ENCODE measurements at places on chromosomes 6 and 20. TPM values are rescaled to one million over a fixed set of nuclear protein-coding genes. Genes with fewer than 3 reads are reported as not detected.

- no peaks in the 10 kb centered on the region for H3K27me3 ChIP-seq
- no peak overlapping the region for H3K27ac ChIP-seq
- H3K36me3 ChIP-seq = no peaks in the 10 kb centered on the region
Observed at GRCh38 chr6:147855803-147856482, 347.5 kb downstream of the SAMD5 start.

DNA sequence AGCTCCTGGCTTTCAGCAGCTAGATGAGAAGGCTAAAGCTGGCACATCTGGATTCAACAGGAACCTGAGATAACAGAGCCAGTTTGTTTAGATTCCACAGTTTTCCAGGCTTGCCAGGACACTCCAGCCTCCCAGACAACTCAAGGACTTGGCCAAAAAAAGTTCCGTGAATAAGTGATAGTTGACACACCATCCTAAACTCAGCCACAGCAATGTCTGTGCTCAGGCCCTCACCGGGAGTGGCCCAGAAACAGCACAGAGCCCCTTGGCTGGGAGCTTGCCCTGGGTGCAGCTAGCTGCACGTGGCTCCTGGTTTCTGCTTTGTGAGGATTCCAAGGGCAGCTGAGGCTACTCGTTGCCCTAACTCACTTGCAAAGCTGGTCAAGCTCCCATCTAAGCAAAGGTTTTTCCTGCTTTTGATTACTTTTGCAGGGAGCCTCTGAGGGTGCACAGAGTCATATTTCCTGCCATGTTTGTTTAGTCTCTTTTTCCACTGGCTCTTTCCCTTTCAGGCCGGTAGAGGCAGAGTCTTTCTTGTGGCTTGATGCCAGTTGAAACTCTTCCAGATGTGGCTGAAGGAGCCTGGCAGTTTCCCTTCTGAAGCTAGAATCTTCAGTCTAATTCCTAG, 118.3 kb upstream of the ECI2 start:
- no peaks in the 10 kb centered on the region for H3K27me3 ChIP-seq
- no peaks in the 10 kb centered on the region for H3K4me1 ChIP-seq
- DNase-seq = no peak
- no peak overlapping the region for H3K27ac ChIP-seq

CRISP3 gene
- not detected for polyA plus RNA-seq

GRCh38 chr6:89198235-89198634, 18.9 kb downstream of the GABRR1 start:
- no peaks in the 10 kb centered on the region for H3K4me1 ChIP-seq
- H3K36me3 ChIP-seq = no peaks in the 10 kb centered on the region
- no peak for DNase-seq
- no peak overlapping the region for H3K27ac ChIP-seq

DNA sequence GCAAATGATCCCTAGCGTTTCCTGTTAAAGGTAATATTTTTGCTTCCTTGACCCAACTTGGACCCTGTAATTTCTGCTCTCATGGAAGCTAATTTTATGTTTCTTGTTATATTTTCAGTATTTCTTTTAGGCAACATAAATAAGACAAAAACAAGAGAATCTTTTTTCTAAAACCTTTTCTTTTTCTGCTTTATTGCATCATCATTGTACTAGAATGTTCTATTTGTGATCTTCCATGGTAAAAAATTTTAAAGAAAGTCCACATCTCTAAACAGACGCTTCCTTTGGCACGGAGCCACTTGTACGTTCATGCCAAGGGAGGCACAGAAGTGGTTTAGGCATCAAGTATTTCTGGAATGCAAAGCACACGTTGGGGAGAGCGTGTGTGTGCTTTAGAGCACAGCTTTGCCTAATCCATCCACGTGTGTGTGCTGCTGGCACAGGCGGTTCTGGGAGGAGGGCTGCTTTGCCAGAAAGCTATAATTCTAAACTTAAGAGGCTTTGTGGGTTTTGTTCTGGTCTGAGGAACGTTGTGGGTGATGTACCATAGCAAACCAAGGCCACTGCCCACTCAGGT, 98.3 kb downstream of the SASH1 start:
- H3K36me3 ChIP-seq = no peaks in the 10 kb centered on the region
- H3K27ac ChIP-seq = no peak overlapping the region
- DNase-seq = no peak
- H3K4me3 ChIP-seq = no peak overlapping the region
- peaks cover 8% of the 10 kb centered on the region for H3K27me3 ChIP-seq

ZNF337 gene
- 16.2 TPM for polyA plus RNA-seq

GRCh38 chr6:94462231-94462630, 1042.9 kb upstream of the EPHA7 start:
- H3K27ac ChIP-seq = no peak overlapping the region
- no peak overlapping the region for H3K4me3 ChIP-seq
- DNase-seq = no peak
- no peaks in the 10 kb centered on the region for H3K36me3 ChIP-seq
- no peaks in the 10 kb centered on the region for H3K27me3 ChIP-seq

DNA sequence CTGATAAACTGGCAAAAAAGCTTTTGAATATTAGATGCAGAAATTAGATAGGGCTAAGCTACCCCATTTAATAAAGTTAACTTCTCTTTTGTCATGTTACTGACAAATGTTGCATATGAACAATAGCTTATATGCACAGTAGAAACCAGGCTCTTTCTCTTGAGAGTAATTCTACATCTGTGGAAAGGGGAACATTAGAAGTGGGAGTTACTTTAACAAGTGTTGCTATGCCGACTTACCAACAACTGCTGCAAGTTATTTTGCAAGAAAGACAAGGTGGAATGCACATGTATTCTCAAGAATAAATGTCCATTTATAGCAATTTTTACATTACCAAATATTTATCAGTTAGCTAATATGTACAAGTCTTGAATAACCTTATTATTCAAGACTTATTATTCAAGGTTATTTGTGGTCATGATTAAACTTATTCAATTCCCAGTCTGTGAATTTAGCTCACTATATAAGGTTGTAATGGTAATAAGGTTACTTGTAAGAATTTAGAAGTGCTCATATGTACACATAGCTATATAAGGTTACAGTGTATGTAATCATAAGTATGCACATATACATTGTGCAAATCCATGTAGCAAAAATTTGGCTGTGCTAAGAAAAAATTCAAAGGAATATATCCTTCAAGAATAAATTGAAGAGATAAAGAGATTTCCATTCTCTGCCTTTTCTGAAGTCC, 38.3 kb downstream of the ADGRG6 start:
- H3K36me3 ChIP-seq = no peaks in the 10 kb centered on the region
- no peak for DNase-seq
- no peaks in the 10 kb centered on the region for H3K27me3 ChIP-seq

- H3K27ac ChIP-seq = no peak overlapping the region
- H3K27me3 ChIP-seq = no peaks in the 10 kb centered on the region
- H3K4me1 ChIP-seq = no peaks in the 10 kb centered on the region
- H3K4me3 ChIP-seq = no peak overlapping the region
- DNase-seq = no peak
Observed at GRCh38 chr20:10761232-10761631, 87.4 kb upstream of the JAG1 start.

DNA sequence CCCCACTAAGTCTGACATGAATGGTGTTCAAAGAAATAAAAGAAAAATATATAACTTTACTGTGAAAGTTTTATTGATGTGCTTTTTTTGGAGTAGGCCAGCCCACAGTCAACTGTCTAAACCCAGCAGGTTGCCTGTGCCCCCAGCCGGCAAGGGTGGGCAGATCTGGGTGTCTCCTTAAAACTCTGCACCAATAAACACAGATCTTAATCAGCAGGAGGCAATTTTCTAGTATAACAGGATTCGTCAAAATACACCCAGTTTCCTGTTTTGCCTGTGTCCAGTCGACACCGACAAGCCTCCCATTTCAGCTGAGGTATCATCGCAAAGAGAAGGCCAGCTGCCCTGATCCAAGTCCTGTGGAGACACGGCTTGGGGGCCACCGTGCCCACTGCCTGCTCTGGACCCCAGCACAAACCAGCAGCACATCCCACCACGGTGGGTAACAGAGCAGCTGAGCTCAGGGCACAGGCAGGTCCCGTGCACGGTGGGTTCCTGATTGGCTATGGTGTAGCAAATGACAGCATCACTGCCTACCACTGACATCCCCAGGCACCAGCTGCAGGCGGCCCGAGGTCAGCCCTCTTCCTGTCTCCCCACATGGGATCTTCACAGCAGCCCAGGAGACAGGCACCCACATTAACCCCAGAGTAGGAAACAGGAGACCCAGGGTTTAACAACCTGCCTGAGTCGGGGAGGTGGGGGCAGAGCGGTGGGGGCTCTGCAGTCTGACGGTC, 15.7 kb downstream of the BMP7 start:
- H3K27ac ChIP-seq = no peak overlapping the region
- no peaks in the 10 kb centered on the region for H3K4me1 ChIP-seq
- H3K4me3 ChIP-seq = no peak overlapping the region

DNA sequence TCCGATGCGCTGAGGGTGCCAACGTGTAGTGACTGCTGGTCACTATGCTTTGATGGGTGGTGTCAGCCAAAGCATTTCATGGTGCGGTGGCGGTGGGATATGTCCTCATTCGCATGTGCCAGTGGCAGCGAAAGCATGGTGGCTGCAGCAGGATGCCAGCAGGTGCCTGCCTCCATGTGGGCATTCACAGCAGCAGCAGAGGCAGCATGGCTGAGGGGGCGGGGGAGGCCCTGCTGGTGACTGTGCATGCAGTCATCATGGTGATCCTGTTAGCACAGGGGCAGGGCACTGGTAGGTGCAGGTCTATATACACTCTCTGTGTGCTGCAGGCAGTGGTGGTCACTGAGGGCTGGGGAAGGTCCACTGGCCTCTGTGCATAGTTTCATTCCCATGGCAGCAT, 22.0 kb downstream of the FIG4 start:
- no peak overlapping the region for H3K4me3 ChIP-seq
- DNase-seq = no peak
- no peaks in the 10 kb centered on the region for H3K27me3 ChIP-seq

TUBB2B gene
- 14.7 TPM for polyA plus RNA-seq

DNA sequence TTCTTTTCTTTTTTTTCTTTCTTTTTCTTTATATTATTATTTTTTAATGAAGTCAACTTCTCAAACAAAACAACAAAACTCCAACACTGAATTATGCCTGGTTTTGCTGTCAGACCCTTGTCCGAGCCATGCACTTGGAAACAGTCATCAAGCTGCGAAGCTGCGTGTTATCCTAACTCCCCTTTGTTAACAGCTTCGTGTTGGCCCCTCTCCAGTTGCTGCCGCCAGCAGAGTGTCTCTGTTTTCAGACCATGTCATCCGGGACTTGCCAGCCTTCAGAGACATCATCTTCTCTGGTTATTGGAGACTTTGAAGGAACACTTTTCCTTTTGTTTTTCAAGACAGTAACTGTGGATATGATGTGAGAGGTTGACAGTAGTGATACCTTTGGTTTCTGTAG, 83.1 kb downstream of the TRMT11 start:
- no peaks in the 10 kb centered on the region for H3K36me3 ChIP-seq
- H3K4me3 ChIP-seq = no peak overlapping the region
- no peak for DNase-seq

SMLR1 gene
- polyA plus RNA-seq = not detected

DNA sequence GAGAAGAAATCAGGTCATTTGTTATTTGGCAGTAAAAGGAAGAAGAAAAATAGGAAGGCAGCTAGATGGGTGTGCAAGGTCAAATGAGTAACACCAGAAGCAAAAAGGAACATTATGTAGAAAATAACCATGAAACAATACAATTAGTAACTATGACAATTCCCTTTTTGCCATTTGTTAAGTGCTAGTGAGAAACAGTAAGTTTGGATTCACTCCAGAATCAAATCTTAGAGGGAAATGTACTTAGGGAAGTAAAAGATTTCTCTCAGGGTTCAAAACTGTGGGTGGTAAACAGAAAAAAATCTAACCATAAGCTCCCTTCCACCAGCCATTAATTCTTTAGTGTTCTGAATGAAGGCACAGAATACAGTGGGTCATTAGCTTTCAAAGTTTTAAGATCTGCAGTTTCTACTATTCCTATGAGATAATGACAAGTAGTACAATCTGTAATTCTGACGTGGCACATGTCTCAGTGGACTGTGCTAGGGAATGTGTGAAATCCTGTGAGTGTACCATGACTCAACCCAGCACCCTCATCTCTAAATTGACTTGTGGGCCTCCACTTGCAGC, 17.1 kb downstream of the REPS1 start:
- no peaks in the 10 kb centered on the region for H3K27me3 ChIP-seq
- H3K4me1 ChIP-seq = peaks cover 19% of the 10 kb centered on the region
- H3K27ac ChIP-seq = no peak overlapping the region
- no peak for DNase-seq
- H3K4me3 ChIP-seq = no peak overlapping the region

- no peak overlapping the region for H3K4me3 ChIP-seq
- peaks cover 3% of the 10 kb centered on the region for H3K27me3 ChIP-seq
- H3K36me3 ChIP-seq = no peaks in the 10 kb centered on the region
- DNase-seq = no peak
Observed at GRCh38 chr20:50467174-50467573, 43.0 kb upstream of the PTPN1 start.

- H3K4me1 ChIP-seq = peaks cover 22% of the 10 kb centered on the region
- no peaks in the 10 kb centered on the region for H3K36me3 ChIP-seq
- H3K4me3 ChIP-seq = no peak overlapping the region
- H3K27ac ChIP-seq = no peak overlapping the region
- H3K27me3 ChIP-seq = no peaks in the 10 kb centered on the region
Observed at GRCh38 chr6:16764188-16764950, 3.1 kb upstream of the ATXN1 start.

DNA sequence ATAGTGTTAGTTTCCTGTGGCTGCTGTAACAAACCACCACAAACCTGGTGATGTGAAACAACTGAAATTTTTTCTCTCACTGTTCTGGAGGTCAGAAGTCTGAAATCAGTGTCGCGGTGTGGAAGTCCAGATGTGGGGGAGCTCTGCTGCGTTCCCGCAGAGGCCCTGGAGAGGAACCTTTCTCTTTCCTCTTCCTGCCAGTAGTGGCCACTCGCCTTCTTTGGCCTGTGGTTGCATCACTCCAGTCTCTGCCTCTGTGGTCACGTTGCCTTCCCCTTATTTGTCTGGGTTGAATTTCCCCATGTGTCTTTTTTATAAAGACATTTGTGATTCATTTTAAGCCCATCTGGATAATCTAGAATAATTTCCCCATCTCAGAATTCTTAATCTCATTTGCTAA, 295.5 kb upstream of the FLRT3 start:
- H3K4me1 ChIP-seq = no peaks in the 10 kb centered on the region
- no peaks in the 10 kb centered on the region for H3K27me3 ChIP-seq
- no peak for DNase-seq
- H3K4me3 ChIP-seq = no peak overlapping the region

BMP2 gene
- not detected for polyA plus RNA-seq

DNA sequence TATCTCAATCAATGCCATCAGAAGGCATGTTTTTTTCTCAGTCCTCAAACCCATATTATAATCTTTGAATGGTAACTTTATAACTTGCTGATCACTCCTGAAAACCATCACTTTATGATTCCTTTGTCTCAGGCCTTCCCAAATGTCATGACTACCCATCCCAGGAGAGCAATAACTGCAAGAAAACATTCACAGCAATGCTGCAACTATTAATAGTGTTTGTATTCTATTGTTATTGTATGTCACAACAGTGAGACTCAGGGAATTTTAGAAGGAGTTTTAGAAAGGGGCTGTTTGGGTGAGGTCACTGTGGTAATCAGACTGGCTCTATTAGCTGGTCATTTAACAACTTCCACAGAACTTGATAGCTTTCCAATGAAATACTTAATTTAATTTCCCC, 301.4 kb upstream of the TBX18 start:
- no peak overlapping the region for H3K4me3 ChIP-seq
- no peaks in the 10 kb centered on the region for H3K36me3 ChIP-seq
- no peaks in the 10 kb centered on the region for H3K27me3 ChIP-seq
- no peak for DNase-seq
- no peak overlapping the region for H3K27ac ChIP-seq

All from B cell (primary cell).